ENCODE measurements at places on chromosomes 4 and X.

- no peak for DNase-seq
Measured at GRCh38 chrX:81168391-81168790, 33.3 kb downstream of the HMGN5 start.

GRCh38 chrX:151538190-151539122, 25.0 kb upstream of the PASD1 start:
- DNase-seq = no peak

DNA sequence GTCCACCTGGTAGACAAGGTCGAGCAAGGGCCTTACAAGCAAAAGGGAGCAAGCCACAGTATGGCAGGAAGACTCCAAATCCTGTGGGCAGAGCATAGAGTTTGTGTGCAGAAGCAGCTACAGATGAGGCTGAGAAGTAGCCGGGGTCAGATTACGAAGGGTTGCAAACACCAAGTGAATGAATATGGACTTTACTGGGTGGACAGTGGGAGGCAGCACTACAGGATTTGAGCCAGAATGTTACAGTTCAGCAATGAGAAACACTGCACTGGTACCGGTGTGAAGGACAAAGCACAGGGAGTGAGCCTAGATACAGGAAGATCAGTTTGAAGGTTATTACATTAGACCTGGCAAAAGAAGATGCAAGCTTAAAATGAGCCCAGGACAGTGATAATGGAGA, 46.1 kb upstream of the HOPX start:
- DNase-seq = no peak

DNA sequence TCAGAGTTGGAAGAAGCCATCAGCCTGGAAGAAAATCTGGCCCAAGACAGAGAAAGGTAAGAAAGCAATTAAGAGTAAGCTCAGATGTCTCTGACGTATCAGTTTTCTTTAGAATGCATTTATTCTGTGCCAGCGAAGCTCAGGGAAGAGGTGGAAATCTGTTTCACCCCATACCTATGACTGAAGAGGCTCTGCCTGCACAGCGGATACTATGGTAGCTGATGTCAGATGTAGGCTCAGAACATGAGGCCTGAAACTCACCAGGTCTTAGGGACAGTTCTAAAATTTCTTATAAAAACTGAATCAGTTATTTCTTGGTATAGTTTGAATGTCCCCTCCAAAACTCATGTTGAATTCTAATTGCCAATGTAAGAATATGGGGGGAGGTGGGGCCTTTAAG, 30.9 kb downstream of the VEGFC start:
- no peak for DNase-seq

DNA sequence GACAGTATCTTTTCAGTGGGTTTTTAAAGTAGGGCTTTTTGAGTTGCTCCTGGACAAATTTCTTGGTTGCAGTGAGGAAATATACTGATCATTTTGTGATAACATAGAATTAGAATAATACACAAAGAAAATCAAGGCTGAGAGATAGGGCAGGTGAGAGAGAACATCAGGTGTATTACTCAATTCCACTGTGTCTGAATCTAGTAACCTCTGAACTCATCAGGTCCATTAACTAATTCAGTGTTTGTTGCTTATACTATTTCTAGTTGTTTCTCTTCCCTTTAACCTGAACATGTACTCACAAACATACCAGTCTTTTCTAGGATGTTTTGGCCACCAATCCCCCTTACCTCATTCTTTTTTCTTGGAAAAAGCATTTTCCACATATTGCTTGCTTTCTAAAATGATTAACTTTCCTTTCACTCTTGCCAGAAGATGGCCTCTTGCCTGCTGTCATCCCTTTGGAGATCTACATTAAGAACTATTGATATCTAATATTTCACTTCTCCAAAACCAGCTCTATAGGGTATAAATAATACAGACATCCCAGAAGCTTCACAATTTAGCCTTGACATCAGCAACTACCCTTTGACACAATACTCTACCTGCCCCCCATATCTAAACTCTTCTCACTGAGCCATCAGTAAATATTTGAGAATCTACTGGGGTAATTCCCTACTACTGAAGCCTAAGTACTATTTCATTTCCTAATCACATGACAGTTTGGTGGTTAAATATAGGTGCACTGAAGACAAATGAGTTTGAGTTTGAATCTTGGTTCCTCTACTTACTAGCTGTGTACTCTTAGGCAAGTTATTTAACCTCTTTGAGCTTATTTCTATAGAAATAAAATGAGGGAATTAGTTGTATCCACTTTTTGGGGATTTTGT, 470.8 kb upstream of the IGFBP7 start:
- no peak for DNase-seq

DNA sequence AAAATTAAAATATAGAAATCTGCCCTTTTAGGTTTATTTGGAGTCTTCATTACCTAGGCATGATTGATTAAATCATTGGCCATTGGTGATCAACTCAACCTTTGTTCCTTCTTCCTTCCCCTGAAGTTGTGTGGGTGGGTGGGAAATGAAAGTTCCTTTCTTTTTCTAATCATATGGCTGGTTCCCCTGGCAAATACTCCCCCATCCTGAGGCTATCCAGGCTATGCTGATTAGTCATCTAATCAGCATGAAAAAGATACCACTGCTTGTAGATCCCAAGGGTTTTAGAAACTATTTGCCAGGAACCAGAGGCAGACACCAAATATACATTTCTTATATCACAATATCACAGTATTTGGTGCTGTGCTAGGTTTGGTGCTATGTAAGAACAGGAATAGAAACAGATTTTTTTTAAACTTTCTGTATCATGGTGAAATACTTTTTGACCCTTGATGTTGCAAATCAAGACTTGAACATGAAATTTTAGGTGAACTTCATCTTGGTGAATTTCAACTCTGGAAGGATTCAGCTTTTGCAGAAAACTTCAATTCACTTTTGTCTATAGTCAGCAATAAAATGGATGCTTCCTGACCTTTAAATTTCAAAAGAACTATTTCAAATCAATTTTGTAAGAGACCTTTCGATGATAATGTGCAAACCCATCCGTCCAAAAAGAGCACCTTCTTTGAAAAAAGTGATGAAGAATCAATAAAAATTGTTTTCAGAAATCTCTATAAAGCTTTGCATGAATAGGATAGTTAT, 71.1 kb downstream of the CCSER1 start:
- DNase-seq = no peak

GRCh38 chr4:15116509-15117079, 114.3 kb downstream of the CPEB2 start:
- no peak for DNase-seq

DNA sequence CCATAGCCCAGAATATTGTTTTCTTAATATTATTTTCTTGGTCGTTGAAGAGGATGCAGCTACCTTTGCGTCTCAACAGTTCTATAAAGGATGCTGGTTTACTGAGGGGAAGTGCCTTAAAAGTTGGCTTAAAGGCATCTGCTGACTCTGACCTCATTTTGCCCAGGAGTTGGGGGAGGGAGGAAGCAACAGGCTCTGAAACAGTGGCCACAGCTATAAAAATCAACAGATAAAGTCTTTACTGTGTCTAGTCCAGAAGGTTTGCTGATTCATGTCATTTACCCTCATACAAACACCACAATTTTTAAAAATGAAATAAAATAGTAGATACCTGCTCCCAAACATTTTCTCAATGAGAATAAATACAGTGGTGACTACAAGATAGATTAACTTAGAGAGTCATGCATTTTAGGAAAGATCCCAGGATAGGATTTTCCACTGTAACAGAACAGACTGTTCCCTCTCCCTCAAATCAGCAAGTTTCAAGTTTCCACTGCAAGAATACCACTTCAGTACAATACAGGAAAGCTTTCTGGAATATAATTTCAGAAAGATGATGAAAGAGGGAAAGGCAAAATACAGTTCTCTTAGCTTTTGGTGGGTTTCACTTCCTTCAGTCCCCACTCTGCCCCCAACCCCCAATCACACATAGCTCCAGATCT, 1.9 kb downstream of the PHKA1 start:
- no peak for DNase-seq

- no peak for DNase-seq
Measured at GRCh38 chr4:145909773-145910172, 28.9 kb downstream of the ZNF827 start.

DNA sequence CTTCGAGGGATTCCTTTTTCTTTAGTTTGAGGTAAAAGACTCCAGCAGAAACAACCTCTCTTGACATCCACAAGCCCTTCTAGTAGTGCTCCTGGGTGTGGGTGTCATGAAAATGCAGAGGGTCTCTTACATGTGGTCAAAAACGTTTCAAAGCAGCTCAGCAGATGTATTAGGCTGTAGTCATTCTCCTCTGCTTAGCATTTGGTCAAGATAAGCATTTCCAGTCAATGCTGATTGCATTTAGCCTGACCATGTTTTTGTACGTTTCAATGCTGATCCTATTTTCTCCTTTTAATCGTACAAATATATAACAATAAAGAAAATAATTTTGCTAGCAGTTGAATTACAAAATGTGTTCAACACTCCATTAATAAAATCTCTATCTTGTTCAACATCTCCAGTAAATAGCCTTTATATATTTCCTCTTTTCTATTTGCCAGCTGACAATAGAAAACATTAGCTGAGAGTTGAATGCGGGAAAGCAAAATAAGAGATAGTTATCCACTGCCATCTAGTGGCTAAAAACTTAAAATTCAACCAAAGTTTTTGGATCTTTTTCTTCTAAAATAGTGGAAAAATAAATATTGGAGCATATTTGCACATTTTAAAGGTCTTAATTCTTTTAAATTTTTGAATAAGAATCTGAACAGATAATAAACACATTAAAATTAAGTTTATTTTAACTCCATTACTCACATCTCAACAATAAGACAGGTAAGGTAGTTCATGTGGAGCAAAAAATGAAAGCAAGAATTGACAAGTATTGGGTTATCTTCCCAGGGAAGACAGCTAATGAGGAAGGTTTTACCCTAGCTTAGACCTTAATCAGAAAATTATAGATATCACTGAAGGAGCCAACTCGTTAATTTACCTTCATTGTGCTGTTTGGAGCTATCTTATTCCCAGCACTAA, 15.2 kb upstream of the PACRGL start:
- DNase-seq = no peak

DNA sequence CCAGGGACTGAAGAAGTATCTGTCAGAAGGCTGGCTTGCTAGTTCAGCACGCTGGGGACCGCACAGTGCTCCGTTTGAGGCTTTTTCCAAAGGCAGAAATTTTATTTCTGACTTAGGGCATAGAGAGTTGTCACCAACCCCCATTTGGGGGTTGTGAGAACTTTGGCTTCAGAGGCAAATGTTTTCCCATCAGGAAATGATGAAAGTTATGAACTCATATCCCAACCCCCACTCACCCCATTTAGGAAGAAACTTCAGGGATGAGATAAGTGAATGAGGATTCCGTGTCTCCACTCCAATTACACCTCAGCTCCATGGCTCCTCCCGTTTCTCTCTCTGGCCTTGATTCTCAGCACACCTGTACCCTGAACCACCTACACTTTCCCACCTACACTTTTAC, 4.3 kb upstream of the WDR13 start:
- no peak for DNase-seq

DNA sequence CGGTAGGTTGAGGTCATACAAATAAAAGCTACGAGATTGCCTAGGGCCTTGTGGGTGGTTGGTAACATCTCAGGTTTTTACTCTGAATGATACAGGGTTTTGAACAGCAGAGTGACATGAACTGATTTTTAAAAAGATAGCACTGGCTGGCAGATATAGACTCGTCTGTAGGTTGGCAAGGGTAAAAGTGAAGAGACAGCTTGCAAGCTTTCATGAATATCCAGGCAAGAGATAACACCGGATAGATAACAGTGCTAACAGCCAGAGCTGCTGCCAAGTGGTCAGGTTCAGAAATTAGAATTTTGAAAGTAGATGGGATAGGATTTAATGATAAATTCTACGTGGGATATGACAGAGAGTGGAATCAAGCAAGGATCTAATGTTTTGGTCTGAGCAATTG, 299.7 kb upstream of the AADAT start:
- DNase-seq = no peak

GRCh38 chrX:8037593-8038348, 110.6 kb upstream of the PNPLA4 start:
- no peak for DNase-seq

- no peak for DNase-seq
Measured at GRCh38 chrX:155747520-155747919, 133.6 kb upstream of the VAMP7 start.

DNA sequence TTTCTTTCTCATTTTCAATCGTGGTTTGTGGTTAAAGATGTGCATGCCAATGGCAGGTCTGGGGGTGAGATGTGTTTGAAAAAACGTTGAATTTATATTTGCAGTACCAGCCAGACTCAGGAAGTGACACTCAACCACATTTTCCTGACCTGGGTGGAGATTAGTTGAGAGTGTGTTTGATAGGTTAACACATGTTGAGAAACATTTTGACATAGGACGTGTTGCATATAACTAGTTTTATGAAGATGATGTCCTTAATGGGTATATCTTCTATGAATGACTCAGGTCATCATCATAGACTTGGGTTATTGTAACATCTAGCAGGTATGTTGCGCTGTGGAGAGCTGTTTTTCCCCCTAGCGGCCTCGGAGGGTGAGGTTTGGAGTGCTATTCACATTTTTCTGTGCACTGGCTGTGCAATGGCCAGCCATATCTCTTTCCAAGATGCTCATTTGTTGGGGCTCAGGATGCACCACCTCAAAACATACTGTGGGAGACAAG, 21.7 kb upstream of the CD38 start:
- DNase-seq = no peak

GRCh38 chr4:174071595-174071994, 211.9 kb downstream of the FBXO8 start:
- DNase-seq = no peak

DNA sequence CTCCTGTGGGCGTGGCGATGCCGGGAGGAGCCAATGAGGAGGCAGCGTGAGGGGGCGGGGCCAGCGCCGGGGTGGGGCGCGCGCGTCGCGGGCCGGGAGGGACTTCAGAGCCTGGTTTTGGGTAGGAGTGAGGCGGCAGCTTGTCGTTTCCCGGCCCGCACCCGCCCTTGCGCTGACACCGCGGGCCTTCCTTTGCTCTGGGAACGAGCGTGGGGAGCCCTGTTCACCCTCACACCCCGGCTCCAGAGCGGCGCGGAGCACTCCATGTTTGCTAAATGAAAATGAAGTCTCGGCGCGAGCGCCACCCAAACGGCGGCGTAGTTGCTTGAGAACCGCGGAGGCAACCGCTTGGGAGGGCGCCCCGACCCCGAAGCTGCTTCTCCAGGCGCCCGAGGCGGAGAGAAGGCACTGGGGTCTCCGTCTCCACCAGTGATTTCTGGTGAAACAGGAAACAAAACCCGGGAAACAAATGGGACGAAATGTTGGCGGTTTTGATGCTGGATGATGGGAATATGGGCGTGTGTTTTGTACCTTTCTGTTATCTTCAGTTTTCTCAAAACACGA, 497 bp upstream of the GRPEL1 start:
- no peak for DNase-seq

DNA sequence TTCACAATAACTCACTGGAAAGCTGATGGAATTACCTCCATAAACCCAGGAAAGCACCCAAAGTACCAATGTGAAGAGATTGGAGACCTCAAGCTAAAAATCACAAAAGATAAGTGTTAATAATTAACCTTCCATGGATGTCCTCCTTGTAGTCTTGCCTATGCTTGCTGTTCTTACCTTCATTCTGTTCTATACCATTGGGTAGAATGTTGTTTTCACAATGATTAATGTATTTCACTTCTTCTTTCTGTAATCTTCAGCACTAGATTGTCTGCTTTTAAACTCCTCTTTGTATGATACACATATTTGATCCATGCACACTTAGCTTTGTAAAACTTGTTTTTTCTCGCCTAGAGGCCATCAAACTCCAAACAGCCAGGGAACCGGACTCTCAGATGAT, 570.3 kb downstream of the RAPGEF2 start:
- DNase-seq = no peak

- no peak for DNase-seq
Measured at GRCh38 chr4:82138374-82138773, 235.4 kb downstream of the HNRNPD start.

- no peak for DNase-seq
Measured at GRCh38 chrX:31706466-31706865, 634.6 kb upstream of the FTHL17 start.
